ENCODE measurements at places on chromosomes 16 and 17. TPM values are rescaled to one million over a fixed set of nuclear protein-coding genes. Genes with fewer than 3 reads are reported as not detected.

FLII gene
- 266 TPM for total RNA-seq

SLC38A8 gene
- not detected for total RNA-seq

TSPAN10 gene
- total RNA-seq, result 0.14 TPM

CBFA2T3 gene
- not detected for total RNA-seq

KLHL10 gene
- total RNA-seq, result not detected

CBX2 gene
- 8.2 TPM for total RNA-seq

ORC6 gene
- 66.3 TPM for total RNA-seq

TMC7 gene
- total RNA-seq, result not detected

KRTAP4-1 gene
- total RNA-seq, result not detected

GRCh38 chr17:81295031-81295675 lies at the start of gene SLC38A10:
Gene SLC38A10 (minus strand): TSS chr17:81295307. CDS start chr17:81294921, 386 bp downstream.
- DNase-seq, result peak; percentile 99

DNA sequence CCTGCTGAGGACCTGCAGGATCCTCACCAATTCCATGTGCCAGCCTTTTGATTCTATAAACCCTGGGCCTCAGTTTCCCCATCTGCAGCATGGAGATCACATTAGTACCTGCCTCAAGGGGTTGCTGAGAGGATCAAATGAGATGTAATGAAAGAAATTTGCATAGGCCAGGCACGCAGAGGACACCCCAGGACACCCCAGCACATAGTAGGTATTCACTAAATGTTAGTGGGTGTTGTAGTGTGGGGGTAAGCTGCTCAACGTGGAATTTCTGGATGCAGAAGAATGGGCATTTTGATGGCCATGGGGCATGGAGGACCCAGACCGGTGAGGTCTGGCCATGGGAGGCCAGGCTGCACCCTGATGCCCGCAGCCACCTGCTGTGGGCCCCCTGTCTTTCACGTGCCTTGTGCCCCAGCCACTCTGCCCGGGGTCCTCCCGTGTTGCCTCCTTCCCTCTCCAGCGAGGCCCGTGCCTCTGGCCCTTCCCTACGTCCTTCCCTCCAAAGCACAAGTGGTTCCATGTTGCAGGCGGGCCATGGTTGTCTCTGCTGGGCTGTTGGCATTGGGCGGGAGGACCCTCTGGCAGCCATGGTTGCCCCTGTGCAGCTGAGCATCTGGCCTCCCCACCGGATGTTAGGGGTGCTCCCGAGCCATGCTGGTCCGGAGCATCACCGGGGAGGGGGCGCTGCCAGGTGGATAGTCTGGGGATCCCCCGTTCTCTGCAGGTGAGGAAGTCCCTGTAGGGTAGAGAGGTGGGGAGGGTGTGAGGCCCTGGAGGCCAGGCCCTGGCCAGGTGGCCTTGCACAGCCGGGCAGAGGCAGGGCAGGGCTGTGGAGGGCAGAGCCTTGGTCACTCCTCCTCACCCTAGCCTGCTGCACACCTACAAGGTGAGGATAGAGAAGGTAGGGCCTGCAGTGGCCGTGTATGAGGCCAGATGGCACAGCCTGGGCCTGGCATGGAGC lies 8.6 kb downstream of the MAP2K3 start:
- no peak for DNase-seq

DNA sequence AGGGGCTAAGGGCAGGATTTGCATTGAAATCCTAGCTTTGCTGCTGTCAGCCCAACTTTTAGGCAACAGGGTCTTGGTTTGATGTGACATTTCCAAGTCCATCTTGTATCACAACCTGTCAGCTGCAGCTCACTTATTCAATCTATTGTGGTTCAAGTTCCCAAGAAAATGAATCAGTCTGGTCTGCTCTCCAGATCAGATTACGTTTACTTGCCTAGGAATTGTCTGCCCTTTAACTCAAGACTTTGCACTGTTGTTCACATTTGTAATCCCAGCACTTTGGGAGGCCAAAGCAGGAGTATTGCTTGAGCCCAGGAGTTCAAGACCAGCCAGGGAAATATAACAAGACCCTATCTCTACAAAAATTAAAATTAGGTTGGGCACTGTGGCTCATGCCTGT lies 10.0 kb downstream of the STX4 start:
- DNase-seq, result no peak

DNA sequence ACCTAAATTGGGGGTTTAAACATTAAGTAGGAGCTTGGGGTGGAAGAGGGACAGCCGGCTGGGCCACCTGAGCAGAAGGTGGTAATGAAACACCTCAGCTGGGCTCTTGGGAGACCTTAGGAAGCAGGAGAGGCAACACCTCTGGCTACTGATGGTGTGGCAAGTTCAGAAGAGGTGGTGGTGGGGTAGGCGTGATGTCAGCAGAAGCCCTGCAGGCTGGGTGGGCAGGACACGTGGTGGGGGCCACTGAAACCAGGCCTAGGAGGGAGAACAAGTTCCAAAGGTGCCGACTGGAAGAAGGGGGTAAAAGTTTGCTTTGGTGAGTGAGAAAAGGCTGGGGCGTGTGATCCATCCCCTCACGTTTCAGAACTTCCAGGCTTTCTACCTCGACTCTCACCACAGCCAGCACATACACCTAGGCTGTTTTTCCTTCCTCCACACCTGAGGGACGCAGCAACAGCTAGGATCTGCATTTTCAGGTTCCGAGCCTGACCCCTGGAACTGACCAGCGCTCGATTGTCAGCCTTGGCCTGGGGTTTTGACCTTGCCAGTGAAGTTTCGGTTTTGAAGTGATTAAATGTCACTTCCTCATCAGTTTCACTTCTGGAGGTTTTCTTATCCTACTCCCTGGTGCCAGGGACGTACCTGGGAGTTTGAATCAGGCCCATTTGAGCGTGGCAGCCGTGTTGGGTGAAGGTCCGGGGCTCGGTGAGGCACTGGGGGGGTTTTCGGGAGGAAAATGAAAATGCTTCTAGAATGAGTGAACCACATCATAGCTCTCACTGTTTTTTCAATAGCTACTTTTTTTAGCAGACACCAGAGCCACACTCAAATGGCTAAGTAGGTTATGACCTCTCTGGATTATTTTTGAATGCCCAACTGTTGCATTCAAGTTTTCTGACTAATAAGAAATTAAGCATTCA lies 10.0 kb downstream of the SNN start:
- DNase-seq, result no peak

DNA sequence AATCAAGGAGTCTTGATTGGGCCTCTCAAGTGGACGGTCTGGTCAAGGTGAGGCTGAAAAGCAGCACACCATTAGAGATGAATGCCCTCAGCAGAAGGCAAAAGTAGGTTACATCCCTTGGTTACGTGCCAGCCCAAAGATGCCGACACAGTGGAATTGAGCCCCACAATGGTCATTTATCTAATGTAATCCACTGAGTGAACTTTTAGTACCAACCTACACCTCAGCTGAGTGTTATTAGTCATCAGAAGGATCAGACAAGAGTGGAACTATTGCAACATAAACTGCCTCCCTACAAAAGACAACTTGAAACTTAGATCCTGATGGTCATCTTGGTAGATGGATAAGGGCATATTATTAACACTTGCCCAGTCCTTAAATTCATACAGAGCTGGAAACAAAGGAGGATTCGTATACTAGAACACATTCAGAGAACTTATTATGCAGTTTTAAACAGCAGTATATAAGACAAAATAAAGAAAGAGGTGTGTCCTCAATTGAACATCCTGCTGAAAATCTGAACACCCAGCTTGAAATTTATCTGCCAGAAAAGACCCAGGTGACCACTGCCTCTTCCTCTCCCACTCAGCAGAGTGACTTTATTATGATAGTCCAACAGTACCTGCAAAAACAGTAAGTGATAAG lies 2.8 kb downstream of the DCUN1D3 start:
- no peak for DNase-seq

GRCh38 chr16:9165681-9166080 lies 74.2 kb downstream of the HAPSTR1 start:
- no peak for DNase-seq

DNA sequence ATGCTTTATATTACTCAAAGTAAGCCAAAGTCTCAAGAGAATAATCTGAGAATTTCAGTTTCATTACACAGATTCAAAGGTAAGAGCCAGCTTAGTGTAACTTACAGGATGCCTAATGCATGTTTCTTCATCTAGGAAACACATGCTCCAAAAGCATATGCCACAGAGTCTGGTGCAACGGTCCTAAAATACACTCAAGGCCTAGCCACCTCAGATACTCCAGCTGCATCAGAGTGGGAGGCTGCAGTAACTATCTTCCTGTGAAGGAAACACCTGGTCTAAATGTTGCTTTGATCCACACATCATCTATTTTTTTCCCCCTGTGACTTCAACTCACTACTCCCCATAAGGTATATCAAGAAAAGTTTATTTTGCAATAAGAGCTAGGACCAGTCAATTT lies 51.6 kb upstream of the CORO6 start:
- no peak for DNase-seq

GRCh38 chr16:79437764-79438751 lies 162.5 kb downstream of the MAF start:
- no peak for DNase-seq

DNA sequence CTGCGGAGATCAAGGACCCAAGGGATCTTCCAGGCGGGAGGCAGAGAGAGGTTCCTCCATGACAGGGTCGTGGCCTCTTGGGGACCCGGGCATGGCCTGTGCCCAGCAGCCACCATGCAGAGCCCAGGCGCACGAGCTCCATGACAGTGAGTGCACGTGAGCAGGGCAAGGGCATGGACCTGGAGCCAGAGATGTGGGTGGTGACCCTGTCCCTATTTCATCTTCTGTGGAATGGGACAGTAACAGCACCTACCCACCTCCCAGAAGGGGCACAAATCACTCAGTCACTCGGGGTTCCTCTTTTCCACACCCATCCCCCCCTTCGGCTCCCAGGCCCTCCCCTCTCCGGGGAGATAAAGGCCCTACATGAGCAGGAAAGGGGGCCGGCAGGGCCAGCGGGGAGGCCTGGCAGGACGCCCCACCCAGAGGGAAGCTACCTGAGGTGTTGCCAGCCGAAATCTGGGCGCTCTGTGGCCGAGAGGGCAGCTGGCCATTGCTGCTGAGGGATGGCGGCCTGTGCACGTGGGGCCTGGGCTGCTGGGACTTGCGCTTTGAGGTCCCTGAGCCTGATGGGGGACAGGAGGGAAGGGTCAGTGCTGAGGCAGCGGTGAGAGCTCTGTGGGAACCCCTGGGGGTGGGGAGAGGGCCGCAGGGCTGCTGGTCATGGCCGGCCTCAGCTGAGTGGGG lies 10.4 kb downstream of the UBALD2 start:
- peak; percentile 65 for DNase-seq

DNA sequence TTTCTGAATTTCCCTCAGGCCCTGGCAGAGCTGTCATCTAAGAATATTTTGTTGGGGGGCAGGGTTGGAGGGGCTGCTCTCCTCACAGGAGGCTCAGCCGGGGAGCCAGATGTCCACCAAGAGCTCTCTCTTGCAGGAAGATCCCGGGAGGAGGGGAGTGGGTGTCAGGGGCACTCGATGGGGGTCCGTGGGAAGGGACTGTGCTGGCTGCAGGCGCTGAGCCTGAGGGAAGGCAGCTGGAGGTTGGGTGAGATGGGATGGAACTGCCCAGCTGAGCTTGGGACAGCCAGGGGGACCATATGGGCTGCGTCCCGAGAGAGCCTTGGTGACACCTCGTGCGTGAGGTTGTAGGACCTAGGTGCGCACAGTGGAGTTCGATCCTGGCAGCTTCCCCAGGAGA lies 111.2 kb upstream of the GSE1 start:
- DNase-seq, result no peak

- no peak for DNase-seq
Observed at GRCh38 chr16:53922067-53922806, 218.3 kb downstream of the FTO start.

GRCh38 chr17:63631626-63632025 lies 9.4 kb downstream of the MAP3K3 start:
- no peak for DNase-seq

- no peak for DNase-seq
Observed at GRCh38 chr16:54720259-54720658, 210.4 kb upstream of the IRX5 start.

DNA sequence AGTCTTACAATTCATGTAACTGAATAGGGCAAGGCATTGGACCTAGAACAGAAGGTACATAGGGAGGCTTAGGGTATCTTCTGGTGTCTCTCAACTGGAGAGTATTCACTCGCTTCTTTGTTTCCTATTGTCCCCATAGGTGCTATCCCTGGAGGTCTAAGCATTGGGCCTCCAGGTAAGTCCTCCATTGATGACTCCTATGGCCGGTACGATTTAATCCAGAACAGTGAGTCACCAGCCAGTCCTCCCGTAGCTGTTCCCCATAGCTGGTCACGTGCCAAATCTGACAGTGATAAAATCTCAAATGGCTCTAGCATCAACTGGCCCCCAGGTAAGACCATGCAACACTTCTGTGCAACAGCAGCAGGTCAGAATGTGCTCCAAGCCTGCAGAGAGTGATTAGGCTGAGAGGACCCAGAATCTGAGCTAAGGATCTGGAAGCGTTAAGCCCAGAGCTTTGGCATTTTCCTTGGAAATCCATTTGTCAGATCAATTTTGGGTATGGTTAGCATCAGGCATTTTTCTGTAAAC lies 35.7 kb downstream of the TMC6 start:
- DNase-seq, result no peak

GRCh38 chr16:85133290-85133599 lies 21.0 kb upstream of the CIBAR2 start:
- DNase-seq, result no peak

- DNase-seq, result no peak
Observed at GRCh38 chr17:1094591-1094990, 85.2 kb downstream of the ABR start.

DNA sequence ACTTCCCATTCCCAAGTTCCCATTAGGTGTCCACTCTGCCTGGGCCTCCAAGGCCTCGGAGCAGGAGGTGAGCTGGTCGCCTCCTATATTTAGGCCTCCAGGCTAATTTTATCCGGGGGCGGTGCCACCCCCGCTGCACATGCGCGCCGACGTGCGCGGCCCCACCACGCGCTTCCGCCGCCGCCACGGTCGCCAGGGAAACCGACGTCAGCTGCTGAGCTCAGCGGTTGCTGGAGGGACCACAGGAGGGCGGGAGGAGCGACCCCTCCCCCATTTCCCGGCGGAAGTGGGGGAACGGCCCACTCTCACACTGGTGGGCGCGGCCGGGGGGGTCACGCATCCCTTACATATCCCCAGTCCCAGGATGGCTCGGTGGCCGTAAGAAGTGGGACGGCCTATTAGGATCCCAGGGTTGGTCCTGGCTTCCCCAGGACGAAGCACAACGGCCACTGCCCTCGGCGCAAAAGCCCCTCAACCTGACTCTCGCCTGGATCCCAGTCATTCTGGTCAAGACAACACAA lies 1.0 kb downstream of the PER1 start:
- peak; percentile 98 for DNase-seq

GRCh38 chr16:30186782-30187555 lies 3.6 kb downstream of the CORO1A start:
- DNase-seq, result peak; percentile 96

GRCh38 chr16:85227084-85227945 lies 115.0 kb upstream of the CIBAR2 start:
- DNase-seq, result no peak

DNA sequence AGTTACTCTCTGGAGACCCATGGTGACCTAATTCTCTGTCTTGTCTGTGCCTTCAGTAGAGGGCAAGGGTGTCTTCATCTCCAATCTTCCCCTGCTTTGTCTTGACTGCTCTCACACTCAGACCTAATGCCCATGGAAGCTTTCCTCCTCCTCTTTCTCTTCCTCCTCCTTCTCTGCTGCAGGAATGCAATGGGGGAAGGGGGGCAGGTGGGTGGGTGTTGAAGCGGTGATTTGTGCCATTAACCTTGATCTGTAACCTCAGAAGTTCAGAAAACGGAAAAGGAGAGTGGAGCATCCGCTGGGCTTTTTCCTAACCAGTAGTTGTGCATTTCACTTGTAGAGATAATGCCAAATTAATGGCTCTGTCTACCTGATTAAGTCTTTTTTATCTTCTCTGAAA lies 172.3 kb upstream of the CDH11 start:
- DNase-seq, result no peak

GRCh38 chr16:59887856-59888255 lies 1153.7 kb upstream of the GOT2 start:
- DNase-seq, result no peak

Data from activated CD4-positive, alpha-beta T cell treated with anti-CD3 and anti-CD28 coated beads, Interleukin-2, amount 10 ng/mL, durations not matched to agents 24 days and 14 days (primary cell).